ENCODE measurements at places on chromosomes 1 and 21.

DNA sequence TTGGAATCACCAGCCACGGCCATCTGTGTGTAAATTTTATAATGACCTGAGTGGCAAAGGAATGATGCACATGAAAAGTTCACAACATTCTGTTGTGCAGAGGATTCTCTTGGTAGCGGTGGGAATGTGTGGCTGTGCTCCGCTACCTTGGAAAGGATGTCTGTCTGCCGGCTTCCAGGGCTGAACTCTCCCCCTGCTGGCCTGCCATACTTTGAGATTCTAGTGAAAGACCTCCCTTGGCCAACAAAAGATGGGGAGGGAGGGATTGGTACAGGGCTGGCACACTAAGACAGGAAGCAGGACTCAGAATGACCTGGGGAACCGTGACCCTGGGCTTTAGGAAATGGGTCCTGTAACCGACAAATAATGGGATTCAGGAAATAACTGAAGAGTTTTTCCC is 194.5 kb upstream of the PLD5 start:
- no peak for DNase-seq

GRCh38 chr1:216607067-216607697 is 116.0 kb downstream of the ESRRG start:
- no peak for DNase-seq

- no peak for DNase-seq
Measured at GRCh38 chr21:19228226-19228625, 824.6 kb upstream of the TMPRSS15 start.

- DNase-seq, result no peak
Measured at GRCh38 chr1:1461721-1462317, 9.7 kb upstream of the ATAD3B start.

- DNase-seq, result no peak
Measured at GRCh38 chr1:43995984-43996732, 4.8 kb downstream of the CCDC24 start.

- no peak for DNase-seq
Measured at GRCh38 chr1:59504276-59504675, 207.4 kb downstream of the FGGY start.

- DNase-seq, result no peak
Measured at GRCh38 chr1:21182181-21182731, 5.6 kb upstream of the EIF4G3 start.

DNA sequence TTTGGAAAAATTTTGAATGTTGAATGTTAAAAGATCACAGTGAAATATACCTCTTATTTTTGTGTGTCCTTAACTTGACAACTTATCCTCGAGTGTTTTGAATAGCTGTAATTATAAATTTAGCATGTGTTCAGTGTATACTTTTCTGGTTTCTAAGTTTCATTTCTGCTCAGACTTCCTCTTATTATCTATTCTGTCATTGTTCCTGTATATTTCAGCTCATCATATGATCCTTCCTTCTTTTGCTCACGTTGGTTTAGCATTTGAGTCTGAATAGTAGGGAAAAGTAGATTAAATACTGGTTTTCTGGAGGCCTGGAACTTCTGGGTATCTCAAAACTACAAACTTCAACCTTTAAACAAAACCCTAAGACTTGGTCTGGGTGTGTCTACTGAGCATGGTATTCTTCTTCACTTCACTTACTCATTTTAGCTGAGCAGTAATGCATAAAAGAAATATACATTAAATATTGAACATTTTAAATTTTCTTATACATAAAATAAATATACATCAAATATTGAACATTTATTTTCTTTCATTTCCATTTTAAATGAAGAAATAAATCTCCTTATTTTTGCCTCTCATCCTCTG is 3.3 kb upstream of the ATP6V1G3 start:
- no peak for DNase-seq

- DNase-seq, result no peak
Measured at GRCh38 chr1:5962265-5963105, 29.7 kb downstream of the NPHP4 start.
